ENCODE measurements at places on chromosomes 16 and 17.

DNA sequence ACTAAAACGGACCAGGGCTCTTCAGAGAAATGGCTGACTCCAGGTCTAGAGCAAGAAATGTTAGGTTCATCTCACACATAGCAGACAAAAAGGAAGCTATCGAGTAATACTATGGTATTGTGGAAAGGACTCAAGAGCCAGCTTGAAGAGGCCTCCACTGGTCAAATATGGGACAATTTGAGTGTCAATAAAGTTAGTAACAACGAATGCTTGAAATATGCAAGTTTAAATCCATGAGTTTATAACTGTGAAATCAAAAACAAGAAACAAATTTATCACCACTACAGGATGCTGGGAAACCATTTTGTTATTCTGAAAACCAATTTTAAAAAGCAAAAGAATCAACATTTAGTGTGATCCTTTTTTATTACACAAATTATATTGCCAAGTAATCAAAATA, 50.4 kb upstream of the ANKFY1 start:
- DNase-seq = no peak

DNA sequence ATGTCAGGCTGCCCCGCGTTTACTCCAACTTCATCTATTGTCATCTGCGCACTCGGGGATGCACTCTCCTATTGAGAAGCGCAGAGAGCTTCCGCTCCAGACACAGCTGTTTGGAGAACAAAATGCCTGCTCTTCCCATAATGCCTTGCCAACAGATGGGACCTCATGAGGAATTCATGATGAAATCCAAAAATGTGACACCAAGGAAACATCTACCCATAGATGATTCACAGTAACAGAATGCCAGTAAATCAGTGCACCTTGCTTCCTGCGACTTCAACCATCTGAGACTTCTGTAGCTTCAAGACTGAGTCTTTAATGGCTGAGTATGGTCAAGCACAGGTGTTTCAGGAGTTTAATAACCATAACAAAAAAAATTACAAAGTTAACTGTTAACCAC, 1144.9 kb upstream of the GOT2 start:
- DNase-seq = no peak

- DNase-seq = no peak
Observed at GRCh38 chr17:16915752-16916556, 56.0 kb downstream of the TNFRSF13B start.

DNA sequence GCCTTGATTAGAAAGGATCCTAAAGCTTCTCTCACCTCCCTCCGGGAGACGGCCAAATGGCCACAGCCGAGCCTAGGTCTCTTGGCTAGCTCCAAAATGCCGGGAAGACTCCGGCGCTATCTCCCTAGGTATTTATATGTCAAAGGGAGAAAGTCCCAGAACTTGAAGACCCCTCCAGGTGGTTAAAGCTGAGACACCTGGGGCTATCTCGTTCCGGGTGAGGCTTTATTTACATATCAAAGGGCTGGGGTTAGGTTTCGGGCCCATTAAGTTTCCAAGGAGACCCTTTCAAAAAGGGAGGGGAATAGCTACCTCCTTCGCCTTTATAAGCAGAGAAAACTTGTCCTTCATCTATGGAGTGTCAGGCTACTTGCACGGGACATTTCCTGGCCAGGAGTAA, 70.9 kb upstream of the KIFC3 start:
- no peak for DNase-seq

DNA sequence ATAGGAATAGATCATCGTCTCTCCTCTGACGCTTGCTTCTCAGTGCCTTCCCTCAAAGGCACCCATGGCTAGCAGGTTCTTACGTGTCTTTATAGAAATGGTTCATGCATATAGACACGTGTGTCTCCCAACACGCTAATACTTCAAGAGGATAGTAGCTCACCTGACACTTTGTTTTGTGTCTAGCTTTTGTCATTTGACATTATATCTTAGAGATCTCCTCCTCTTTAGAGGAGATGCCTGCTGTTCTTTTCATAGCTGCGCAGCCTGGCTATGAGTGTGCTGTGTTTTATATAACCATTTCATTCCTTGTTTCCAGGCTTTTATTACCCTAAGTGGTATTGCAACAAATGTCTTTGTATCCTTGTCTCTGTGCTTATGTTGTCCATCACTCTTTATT, 411.7 kb downstream of the CPPED1 start:
- no peak for DNase-seq

- DNase-seq = peak; percentile 74
Observed at GRCh38 chr17:42180922-42181850, at the start of gene KCNH4. TSS of gene KCNH4 (minus strand) at chr17:42181142. CDS start at chr17:42180945, 197 bp downstream.

DNA sequence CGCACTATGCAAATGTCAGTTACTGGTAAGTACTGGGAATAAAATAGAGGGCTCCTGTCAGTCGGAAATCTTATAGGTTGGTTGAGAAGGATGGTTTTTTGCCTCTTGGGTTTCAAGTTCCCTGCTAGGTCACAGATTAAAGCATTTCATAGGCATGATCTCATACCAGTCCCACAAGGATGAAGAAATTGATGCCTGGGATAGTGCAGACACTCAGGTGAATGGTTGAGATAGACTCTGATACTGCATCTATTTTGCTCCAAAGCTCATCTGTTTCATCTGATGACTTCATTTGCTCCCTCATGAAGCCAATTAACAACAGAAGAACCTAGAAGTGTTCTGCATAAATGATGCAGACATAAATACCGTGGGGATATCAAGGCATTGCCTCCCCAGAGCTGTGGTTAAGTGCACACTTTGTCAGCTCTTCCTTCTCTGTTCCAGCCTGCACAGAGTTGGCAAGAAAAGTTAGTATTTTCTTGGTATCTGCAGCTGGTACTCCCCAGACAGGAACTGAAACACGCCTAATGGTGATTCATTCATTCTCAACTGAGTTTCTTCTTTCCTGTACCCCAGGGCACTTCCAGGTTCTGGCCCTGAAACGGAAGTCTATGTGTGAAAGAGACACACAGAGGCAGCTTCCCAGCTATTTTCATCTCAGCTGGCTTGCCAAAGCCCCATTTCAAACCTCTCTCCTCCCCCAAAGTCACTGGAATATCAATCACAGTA, 418.3 kb upstream of the SALL1 start:
- no peak for DNase-seq

- DNase-seq = peak; percentile 22
Observed at GRCh38 chr17:57294629-57295501, 38.5 kb downstream of the MSI2 start.

DNA sequence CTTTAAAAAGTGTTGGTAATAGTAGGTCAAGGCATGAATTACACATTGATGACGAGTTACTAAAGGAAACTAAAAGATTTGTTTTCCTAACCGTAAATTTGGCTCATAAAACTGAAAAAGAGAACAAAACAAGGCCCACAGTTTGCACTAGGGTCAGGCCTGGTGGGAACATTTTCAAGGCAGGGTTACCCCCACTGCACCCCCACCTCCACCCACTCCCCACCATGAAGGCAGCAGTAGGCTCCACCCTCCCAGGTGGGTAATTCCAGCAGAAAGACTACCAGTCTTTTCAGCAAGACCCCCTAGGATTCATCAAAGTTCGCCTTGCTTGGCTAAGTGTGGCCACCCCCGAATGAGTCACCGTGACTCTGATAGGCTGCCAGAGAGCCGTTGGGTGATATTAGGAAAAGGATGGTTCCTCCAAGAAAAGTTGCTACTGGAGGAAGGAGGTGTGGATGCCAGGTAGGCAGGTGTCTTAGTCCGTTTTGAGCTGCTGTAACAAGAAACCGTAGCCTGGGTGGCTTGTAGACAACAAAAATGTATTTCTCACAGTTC, 8.6 kb downstream of the DNAAF1 start:
- no peak for DNase-seq

DNA sequence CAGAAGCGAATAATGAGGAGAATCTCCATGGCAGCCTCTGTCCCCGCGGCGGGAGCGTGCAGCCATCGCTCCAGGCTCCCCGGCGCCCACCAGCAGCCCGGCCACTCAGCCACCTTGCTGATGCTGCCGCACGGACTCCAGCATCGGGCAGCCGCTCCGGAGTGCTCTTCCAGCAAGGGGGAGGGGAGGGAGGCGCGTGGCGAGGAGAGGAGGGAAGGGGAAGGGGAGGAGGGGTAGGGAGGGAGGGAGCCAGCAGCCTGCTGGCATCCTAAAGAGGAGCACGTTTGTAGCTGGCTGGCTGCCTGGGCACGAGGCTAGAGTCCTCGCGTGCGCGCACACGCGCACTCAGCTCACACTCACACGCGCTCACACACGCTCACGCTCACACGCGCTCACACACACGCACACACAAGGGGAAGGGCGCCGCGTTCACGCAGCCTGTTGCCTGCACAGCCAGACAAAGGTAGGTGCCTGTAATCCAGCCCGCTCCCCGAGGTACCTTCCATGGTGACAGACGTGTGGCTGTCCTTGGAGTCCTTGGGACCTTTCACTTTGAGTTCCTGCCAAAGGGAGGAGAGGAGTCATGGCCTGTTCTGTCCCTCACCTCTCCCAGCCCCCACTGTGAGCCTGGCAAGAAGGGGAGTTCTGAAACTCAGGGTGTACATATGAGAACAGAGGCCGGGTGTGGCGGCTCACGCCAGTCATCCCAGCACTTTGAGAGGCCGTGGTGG, 82.1 kb downstream of the TIMM22 start:
- no peak for DNase-seq

DNA sequence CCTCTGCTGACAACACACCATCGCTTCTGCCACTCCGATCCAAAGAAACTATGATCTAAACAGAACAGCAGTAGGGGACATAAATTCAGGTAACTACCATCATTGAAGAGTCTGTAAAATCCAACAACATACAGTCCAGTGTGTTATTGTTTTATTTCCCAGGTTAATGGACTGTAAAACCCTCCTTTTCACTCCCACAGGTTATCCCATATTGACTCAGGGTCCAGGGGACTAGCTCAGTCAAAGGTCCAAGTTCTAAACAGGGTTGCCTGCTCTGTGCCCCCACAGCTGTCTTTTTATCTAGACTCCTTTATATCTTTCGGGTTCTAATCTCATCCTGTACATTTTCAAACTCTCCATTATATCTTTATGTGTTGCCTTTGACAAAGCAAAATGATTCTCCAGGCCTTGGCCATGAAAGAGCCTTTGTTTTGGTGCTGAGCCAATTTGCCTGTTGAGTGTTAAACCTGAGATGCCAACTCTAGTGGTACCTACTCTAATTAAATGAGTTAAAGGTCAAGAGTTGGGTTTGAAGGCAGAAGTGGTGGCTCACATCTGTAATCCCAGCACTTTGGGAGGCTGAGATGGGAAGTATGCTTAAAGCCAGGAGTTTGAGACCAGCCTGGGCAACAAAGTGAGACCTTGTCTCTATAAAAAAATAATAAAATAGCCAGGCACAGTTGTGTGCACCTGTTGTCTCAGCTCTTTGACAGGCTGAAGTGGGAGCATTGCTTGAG, 80.5 kb downstream of the SNX11 start:
- DNase-seq = no peak

DNA sequence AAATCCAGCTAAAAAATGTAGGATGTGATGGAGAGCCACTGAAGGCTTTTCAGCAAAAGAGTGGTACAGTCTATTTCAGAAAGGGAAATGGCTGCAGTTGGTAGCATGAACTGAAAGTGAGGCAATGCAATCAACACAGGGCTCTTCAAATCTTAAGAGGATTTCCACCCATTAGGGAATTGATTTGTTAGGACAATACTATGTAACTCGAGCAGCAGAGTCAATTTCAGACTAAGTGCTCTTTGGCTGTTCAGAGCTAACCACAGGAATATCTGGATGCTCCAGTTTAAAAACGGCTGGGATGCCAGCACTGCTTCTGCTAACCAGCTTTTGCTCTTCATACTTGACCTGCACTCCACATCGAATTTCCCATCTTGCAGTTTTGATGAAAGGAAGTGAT, 24.6 kb downstream of the CACNG1 start:
- DNase-seq = no peak

DNA sequence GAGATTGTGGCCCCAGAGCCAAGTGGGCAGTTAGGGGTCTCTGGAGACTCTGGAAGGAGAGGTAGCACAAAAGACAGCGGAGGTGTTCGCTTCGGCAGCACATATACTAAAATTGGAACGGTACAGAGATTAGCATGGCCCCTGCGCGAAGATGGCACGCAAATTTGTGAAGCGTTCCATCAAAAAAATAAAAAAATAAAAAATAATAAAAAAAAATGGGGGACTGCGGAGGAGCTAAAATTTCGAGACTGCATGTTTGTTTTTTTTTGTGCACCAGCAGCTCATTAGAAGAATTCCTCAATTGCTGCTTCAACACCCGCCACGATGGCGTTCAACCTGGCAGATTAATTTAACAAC, 39.1 kb downstream of the IGF2BP1 start:
- DNase-seq = no peak

GRCh38 chr17:58172369-58173071, 5.7 kb downstream of the OR4D2 start:
- no peak for DNase-seq

DNA sequence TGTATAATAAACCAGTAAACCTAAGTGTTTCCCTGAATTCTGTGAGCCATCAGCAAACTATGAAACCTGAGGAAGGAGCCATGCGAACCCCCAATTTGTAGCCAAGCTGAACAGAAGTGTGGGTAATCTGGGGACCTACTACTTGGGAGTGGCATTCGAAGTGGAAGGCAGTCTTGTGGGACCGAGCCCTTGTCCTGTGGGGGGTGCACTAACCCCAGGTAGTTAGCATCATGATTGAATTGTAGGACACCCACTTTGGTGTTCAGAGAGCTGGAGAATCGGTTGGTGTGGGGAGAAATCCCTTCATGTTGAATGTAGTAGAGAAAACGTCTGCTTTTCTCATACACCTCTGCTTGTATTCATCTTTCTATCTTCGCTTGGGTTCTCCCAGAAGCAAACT, 79.7 kb upstream of the CPHXL start:
- no peak for DNase-seq

GRCh38 chr16:53768167-53768566, 64.2 kb downstream of the FTO start:
- DNase-seq = no peak

- DNase-seq = no peak
Observed at GRCh38 chr16:67413978-67414911, 2.0 kb downstream of the ZDHHC1 start.

- no peak for DNase-seq
Observed at GRCh38 chr16:87218281-87219055, 98.7 kb downstream of the C16orf95 start.

DNA sequence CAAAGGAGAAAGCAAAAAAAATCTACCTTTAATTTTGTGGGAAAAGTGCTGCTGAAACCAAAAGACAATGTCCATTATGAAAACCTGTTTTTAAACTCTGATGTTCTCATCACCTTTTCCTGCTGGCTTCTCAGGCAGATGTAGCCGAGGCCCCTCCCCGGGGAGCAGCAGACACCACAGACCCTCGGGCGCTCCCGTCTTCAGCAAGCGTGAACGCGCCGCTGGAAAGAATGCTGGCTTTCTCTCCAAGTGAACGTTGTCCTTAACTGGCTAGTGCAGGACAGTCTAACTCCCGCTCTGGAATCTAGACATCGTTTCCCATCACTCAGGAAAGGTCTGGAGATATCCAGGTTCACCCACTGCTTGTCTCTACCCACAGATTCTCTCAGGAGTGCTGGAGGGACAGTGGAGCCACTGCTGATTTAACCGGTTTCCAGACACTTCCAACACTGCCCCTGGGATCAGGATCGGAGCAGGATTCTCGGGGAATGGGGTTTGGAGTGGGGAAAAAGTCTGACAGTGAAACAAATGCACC, 211.2 kb downstream of the RBFOX3 start:
- DNase-seq = no peak

- DNase-seq = no peak
Observed at GRCh38 chr17:62597150-62597549, 30.3 kb upstream of the MRC2 start.

GRCh38 chr17:72432143-72432621, 311.4 kb downstream of the SOX9 start:
- no peak for DNase-seq

All from activated CD4-positive, CD25-positive, alpha-beta regulatory T cell (primary cell).